ENCODE measurements at places on chromosomes 6 and 20. TPM values are rescaled to one million over a fixed set of nuclear protein-coding genes. Genes with fewer than 3 reads are reported as not detected.

GRCh38 chr6:7154341-7155139, 46.8 kb downstream of the RREB1 start:
- no peak for DNase-seq

CGA gene
- not detected for total RNA-seq

- no peak for DNase-seq
Observed at GRCh38 chr6:23498013-23498412, 628.0 kb upstream of the NRSN1 start.

- DNase-seq = no peak
Observed at GRCh38 chr6:124722141-124722878, 239.9 kb upstream of the RNF217 start.

DNA sequence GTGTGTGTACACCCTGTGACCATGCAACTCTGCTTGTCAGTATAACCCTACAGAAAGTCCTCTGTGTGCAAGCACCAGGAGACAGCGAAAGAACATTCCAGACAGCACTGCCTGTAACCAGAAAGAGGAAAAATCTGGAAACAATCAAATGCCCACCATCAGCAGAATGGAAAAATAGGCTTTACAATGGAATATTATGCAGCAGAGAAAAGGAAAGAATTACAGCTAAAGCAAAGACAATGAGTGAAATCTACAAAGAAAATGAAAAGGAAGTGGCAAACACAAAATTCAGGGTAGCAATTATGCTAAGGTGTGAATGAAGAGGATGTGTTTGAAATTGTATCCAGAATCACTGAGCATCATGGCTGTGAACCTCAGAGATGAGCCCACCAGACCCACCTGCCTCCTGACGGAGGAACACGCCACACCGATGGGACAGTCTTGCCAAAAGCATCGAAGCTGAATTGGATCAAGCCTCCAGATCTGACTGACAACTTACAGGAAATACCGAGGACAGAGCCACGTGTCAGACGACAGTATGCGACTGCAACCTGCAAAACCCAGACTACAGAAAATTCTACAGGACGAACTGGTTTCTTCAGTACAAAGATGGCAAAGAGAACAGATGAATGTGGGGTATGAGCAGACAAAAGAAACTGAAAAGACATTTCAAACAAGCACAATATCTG, 133.2 kb downstream of the NFATC2 start:
- no peak for DNase-seq

- DNase-seq = no peak
Observed at GRCh38 chr20:33859751-33860150, 48.6 kb downstream of the CHMP4B start.

GRCh38 chr6:39426073-39426456, 103.6 kb upstream of the KCNK16 start:
- DNase-seq = peak; percentile 93

DNA sequence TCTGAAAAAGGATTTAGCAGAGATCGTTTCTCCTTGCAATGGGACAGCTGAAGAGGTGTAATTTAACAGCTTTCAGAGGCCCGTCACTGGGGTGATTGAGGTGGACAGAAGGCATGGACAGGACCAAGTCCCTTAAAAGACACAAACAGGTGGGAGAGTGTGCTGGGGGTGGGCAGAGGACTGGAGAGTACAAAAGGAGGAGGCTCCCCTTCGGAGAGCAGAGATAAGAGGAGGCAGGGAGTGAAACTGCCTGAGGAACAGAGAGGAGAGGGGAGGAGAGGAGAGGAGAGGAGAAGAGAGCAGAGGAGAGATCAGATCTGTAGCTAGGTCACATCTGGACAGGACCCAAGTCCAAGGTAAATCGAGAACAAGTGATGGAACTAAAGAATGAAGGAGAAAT, 48.6 kb upstream of the PKHD1 start:
- no peak for DNase-seq

DNA sequence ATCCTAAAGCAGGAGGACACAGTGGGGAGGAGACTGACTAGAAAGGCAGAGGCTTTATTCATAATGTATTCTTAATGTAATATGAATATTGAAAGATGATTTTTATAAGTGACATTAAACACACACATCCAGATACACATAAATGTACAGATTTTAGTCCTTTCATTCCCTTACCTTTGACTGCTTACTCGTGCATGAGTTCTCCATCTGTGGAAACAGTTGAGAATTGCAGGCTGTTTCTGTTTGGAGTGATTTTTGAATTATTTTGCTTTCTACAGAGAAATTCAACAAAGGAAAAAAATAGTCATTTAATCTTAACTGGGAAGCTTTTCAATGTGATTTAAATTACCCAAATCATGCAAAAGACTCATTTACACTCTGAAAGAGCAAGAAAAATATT, 136.5 kb downstream of the RIMS1 start:
- no peak for DNase-seq

MYCT1 gene
- total RNA-seq = 112 TPM
